AML-193 (cell line): ENCODE measurements at places on chromosomes 16 and 17.

DNA sequence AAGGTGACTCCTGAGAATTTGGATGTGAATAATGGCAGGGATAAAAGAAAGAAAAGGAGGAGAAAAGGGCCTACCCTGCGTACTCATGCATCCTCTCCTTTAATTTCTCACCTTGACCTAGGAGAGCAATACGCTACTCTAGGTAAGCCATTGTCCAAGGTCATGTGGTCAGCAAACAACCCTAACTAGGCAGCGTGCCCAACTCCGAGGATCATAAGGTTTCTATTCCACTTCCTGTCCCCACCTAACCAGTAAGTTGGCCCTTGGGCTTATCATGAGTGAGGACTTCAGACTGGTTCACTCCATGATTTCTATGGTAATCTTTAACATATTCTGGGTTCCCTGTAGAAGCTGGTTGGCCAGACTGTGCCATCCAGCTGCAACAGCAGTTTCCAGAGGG is 315.1 kb upstream of the CCL2 start:
- no peak for DNase-seq

GRCh38 chr17:2444382-2444781 is 43.5 kb upstream of the MNT start:
- no peak for DNase-seq

GRCh38 chr17:50414808-50415207 is 11.2 kb upstream of the ACSF2 start:
- DNase-seq: no peak

DNA sequence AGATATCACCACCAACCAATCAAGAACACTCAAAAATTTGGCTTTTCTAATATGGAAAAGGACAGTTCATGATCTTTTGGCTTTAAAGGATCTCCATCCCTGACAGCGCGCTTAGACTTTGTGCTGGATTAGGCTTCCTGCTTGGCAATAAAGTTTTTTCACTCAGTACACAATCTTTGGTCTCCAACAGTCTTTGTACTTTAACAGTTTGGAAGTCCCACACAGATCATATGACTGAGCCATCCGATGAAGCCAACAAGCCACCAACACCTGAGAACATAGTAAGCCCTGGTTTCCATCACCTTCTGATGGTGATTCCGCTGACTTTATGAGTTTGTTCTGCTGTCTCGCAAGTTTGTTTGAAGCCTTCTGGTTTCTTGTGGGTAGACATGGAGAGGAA is 34.3 kb downstream of the SMURF2 start:
- DNase-seq: no peak

GRCh38 chr17:72614476-72614870 is 478.0 kb downstream of the SLC39A11 start:
- no peak for DNase-seq

GRCh38 chr17:55492781-55493341 is 18.4 kb downstream of the SMIM36 start:
- no peak for DNase-seq

GRCh38 chr17:67246653-67247415 is 1.8 kb upstream of the HELZ start:
- DNase-seq: no peak

GRCh38 chr16:1749152-1750117 is 21.9 kb downstream of the NME3 start:
- DNase-seq: no peak

- DNase-seq: no peak
Measured at GRCh38 chr16:77974883-77975282, 47.5 kb upstream of the CLEC3A start.

DNA sequence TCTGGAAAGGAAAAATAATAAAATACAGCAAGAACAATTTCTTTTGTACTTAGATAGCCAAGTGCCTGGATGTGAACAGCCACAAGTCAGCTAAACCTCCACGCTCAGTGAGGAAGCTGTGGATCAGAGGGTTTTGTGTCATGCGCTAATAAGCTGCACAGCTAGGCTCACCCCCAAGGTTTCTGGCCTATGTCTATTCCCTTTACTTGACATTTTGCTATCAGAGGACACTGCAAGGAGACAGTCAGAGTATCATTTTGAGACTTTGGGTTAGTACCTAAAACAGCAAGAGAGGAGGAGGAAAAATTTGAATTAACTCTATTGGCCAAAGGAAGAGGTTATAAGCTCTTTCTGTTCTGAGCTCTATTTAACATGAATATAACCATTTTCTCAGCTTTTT is 139.3 kb downstream of the KCNJ2 start:
- DNase-seq: no peak

- no peak for DNase-seq
Measured at GRCh38 chr17:46795379-46795952, 23.0 kb downstream of the WNT3 start.

DNA sequence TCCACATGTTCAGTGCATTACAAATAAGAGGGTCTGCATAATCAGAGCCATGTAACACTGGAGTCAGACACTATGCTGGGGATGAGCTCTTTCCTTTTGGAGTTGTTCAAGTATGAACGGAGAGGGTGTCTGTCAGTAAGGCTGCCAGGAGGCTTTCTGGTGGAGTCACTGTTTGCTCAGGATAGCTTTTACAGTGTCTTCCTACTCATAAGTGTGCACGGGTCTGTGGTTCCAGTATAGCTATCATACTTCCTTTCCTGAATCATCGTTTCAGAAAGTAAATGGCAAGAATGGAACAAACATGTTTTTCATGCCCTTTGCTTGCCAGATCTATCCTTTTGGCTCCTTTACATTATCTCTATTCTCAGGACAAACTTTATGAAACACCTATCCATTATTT is 152.7 kb upstream of the CDH11 start:
- no peak for DNase-seq

DNA sequence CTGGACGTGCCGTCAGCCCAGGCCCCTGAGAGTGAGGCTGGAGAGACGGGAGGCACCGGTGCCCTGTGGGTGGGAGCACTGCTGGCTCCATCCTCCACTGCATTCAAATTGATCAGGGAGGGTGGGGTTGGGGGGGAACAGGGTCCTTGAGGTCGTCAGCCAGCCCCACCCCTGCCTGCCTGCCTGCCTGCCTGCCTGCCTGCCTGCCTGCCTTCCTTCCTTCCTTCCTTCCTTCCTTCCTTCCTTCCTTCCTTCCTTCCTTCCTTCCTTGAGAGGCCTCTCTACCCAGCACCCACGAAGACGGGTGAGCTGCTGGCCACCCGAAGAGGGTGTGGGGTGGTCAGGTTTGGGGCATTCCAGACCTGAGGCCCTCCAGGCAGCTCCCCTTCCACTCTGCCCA is 16.0 kb downstream of the BAHCC1 start:
- DNase-seq: no peak

- DNase-seq: no peak
Measured at GRCh38 chr16:61842666-61843065, 193.6 kb downstream of the CDH8 start.

DNA sequence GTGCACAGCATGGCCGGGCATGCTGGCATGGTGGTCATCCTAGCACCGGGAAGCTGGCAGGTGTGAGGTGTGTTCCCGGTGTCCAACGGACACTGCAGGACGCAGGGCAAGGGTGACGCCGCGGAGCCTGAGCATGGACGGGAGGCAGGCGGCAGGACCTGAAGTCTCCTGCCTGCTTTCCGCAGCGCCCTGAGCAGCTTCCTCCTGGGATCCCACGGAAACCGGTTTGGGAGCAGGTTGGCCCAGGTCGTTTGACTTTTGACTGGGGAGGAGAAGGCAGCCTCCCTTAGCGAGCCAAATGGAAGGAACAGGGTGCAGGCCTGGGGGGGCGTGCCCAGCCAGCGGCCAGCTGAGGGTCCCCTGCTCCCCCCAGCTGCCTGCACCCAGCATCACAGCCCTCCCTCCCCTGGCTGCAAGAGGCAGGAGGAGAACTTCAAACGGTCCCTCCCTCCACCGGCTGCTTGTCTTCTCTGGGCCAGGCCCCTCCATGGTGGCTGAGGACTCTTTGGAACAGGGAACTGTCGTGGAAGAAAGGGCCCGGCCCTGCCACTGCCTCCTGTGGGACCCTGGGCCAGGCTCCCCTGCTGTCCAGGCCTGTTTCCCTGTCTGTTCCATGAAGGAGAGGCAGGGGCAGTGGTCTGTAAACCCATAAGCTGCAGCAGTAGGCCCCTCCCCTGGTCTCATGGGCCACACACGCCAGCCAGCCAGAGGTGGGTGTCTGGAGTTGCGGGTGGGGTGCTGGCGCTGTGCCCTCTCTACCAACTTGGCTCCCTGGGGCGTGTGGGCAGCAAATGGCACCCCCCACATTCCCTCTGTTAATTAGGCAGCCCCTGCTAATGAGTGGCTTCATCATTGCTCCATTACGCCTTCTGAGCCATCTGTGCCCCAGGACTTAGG is 7.8 kb upstream of the ADGRG1 start:
- DNase-seq: no peak

DNA sequence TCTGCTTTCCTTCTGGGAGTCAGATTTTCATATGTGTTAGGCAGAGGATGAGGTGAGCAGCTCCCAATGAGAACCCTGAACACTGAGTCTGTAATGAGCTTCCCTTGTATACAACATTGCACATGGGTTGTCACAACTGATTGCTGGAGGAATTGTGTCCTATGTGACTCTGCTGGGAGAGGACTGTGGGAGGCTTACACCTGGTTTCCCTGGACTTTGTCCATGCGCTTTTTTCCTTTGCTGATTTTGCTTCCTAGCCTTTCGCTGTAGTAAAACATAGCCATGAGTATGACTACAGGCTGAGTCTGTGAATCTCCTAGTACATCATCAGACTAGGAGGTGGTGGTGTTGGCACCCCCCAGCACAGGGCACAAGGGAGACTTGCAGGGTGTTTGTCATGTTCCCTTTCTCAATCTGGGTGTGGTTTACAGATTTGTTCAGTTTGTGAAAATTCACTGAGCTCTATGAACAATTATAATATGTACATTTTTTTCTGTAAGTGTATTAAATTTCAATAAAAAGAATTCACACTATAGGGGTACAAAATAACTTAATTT is 1.7 kb upstream of the PLK1 start:
- no peak for DNase-seq

DNA sequence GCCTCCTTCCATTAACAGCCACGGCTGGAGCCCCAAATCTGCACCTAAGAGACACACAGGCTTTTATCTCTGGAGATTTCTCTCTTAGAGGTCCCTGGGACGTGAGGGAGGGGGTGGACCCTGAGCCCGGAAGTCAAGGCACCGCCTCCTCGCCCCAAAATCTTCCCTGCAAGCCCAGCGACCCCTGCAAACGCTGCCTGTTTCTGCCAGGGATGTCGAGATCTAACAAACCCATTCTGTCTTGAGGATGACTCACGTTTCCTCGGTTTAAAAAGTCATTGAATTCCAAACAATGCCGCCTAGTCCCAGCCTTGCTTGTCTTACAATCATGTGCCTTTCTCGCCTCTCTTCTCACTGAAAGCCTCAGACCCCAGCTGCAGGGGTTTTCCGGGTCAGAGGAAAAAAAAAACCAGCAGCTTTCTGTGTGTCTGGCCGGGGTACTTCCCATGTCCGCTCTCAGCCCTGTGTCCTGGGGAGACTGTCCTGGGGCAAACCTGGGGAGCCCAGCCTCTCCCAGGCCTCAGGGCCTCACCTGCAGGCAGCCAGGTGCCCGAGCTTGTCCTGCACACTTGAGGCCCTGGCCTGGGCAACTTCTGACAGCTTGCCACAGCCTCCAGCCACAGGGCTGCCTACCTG is 15.4 kb downstream of the ARL2BP start:
- DNase-seq: no peak

DNA sequence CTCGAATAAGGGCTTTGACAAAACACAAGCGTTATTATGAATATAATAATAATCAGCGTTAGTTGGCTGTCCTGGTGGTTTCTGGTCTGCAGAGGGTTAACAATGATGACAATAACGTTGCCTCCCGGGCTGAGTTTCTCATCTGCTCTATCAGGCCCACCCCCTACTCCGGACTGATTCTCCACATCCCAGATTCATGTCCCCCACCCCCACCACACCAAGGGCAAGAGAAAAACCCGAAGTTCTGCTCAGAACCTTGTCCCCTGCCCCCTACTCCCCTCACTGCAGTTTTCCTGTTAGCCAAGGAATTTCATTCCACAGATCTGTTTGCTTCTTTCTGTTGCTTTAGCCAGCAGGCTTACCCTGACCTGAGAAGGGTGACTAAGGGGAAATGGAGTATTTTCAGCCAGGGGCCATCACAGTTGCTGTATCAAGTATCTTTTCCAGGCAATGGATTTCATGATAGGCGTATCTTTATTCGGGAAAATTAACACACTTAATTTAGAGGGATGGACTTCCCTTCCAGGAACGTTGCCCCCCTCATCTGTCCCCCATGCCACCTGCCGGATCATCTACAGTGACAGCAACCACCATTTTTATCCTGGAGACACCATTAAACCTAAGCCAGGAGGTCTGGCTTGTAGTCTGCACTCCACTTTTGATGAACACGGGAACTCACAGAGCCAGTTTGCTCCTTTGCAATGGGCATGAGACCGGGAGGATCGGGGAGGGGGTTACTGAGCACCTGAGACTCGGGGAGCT is 23.7 kb downstream of the ALOX15 start:
- DNase-seq: no peak

GRCh38 chr17:14301279-14302090 is 604 bp downstream of the HS3ST3B1 start:
- DNase-seq: peak; percentile 12

- no peak for DNase-seq
Measured at GRCh38 chr16:56450275-56450985, 702 bp downstream of the NUDT21 start.

DNA sequence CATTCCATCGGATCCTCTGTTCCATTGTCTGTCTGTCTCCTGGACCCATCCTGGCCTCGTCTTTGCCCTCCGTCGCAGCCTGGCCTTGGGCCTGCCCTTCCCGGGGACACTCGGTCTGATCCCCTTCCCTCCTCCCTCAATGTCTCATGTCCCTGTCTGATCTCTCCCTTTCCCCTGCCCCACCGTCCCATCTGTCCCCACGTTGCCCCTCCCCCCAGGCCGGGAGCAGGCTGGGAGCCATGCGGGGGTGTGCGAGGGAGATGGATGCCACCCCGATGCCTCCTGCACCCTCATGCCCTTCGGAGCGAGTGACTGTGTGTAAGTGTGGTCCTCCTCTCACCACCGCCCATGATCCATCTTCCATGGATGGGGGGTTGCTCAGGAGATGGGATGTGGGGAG is 5.3 kb upstream of the ATP2A1 start:
- no peak for DNase-seq

DNA sequence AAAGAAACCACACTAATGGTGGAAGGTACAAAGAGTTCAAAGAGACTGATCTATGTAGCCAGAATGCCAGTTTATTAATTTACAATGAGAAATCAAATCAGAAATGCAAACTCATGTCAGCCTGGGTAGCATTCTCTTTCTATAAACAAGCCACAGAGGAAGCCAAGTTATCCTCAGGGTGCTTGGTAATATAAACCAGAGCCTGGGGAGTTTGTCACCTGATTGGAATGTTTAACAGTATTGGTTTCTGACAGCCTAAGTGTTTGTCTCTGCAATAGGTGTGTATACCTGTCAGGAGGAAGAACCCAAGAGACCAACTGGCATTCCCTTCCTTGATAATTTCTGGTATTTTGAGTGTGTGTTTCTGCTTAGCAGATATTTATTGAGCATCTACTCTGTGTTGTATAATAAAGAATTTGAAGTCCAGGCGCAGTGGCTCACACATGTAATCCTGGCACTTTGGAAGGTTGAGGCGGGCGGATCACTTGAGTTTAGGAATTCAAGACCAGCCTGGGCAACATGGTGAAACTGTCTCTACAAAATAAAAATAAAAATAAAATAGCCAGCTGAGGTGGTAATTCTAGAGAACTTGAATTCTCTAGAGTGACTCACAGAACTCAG is 3.1 kb upstream of the C17orf58 start:
- no peak for DNase-seq
